K562 (cell line): ENCODE measurements at places on chromosomes 2 and 18.

DNA sequence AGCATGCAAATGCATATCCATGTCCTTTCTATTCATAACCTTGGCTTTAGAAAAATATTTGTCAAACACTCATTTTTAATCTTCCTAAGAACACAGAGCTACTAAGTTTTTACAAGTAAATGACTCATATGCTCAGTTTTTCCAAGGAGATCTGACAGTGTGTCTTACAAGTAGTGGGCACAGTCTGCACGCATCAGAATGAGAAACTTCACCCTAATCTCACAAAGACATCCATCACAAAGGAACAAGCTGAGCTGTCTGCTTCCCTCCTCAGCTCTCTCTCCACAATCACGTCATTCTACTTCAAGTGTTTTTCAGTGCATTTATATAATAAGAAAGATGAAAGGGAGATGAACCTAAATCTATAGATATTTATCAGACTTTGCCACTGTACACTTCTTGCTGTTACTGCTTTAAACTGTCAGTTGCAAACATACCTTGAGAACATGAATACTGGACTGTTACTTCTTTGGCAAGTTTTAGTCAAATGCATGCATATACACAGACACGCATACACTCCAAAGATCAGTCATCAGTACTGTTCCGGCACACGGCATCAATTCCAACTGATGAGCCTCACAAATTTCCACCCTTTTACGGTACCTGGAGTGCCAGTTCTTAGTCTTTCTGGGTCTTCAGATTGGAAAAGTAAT, 75.7 kb downstream of the RBMS1 start:
- no peak for DNase-seq

GRCh38 chr2:47077442-47078117, 77.5 kb downstream of the STPG4 start:
- DNase-seq, result no peak

GRCh38 chr2:174002679-174003078, 37.5 kb upstream of the SP3 start:
- no peak for DNase-seq

GRCh38 chr2:176854878-176855277, 357.7 kb upstream of the HNRNPA3 start:
- no peak for DNase-seq

- no peak for DNase-seq
Measured at GRCh38 chr2:75560768-75561565, at the start of gene EVA1A. EVA1A (minus strand) TSS chr2:75560939; CDS start chr2:75518140, 42,799 bp downstream.

GRCh38 chr2:144431392-144431783, 88.5 kb downstream of the ZEB2 start:
- DNase-seq, result no peak

GRCh38 chr18:8904316-8904715, 198.2 kb upstream of the NDUFV2 start:
- no peak for DNase-seq

GRCh38 chr18:45755934-45756333, 32.0 kb downstream of the SLC14A1 start:
- DNase-seq, result no peak
